ENCODE measurements at places on chromosomes 7 and 10. TPM values are rescaled to one million over a fixed set of nuclear protein-coding genes. Genes with fewer than 3 reads are reported as not detected.

CHRM2 gene
- total RNA-seq = not detected

- no peak overlapping the region for H3K4me3 ChIP-seq
- H3K36me3 ChIP-seq = no peaks in the 10 kb centered on the region
- no peak overlapping the region for H3K27ac ChIP-seq
- DNase-seq = no peak
- H3K4me1 ChIP-seq = peaks cover 6% of the 10 kb centered on the region
- no peaks in the 10 kb centered on the region for H3K27me3 ChIP-seq
These were observed 116.2 kb downstream of the CAMK1D start for GRCh38 chr10:12465385-12466136.

DNA sequence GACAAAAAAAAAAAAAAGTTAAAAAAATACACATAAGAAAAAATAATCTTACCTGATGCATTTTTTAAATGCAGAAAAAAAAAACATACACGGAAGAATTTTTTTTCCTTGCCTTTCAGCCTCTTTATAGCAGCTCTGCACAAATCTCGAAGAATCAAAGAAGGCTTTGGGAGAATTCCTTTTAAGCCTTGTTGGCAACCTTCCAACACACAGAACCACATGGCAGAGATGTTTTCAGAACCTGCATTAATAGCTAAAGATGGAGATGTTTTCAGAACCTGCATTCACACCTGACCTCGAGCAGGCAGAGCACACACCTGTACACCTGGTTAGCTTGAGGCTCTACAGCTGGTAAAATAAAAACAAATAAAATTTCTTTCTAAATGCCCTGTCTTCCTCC, 65.6 kb downstream of the DOCK4 start:
- H3K27me3 ChIP-seq = no peaks in the 10 kb centered on the region
- peaks cover 1% of the 10 kb centered on the region for H3K4me1 ChIP-seq
- H3K36me3 ChIP-seq = no peaks in the 10 kb centered on the region
- no peak overlapping the region for H3K27ac ChIP-seq

GRCh38 chr10:43906490-43906889, 257.8 kb upstream of the ZNF32 start:
- peaks cover 18% of the 10 kb centered on the region for H3K27me3 ChIP-seq
- no peak overlapping the region for H3K27ac ChIP-seq
- DNase-seq = no peak
- no peaks in the 10 kb centered on the region for H3K4me1 ChIP-seq

DNA sequence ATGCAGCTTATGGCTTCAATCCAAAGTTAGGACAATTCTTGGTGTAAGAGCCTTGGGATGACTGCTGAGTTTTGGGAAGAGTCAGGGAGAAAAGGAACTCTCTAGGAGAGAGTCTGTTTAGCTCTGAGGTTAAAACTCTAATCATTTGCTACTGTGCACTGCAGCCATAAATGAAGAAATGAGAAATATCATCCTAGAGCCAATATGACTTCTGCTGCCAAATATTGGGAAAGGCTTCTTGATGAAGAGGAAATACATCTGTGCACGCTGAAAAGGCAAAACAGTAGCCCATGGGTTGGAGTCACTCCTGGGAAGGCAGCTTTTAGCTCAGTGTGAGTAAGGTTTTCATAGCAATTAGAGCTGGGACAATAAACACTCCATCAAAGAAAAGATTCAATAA, 308.8 kb downstream of the SFMBT2 start:
- H3K36me3 ChIP-seq = no peaks in the 10 kb centered on the region
- peaks cover 2% of the 10 kb centered on the region for H3K4me1 ChIP-seq
- peaks cover 21% of the 10 kb centered on the region for H3K27me3 ChIP-seq

GRCh38 chr10:109838592-109839244, 84.6 kb downstream of the XPNPEP1 start:
- no peaks in the 10 kb centered on the region for H3K4me1 ChIP-seq
- no peaks in the 10 kb centered on the region for H3K36me3 ChIP-seq
- H3K27ac ChIP-seq = no peak overlapping the region
- DNase-seq = no peak

GRCh38 chr7:5418285-5418582, 5.4 kb downstream of the TNRC18 start:
- H3K36me3 ChIP-seq = no peaks in the 10 kb centered on the region
- H3K4me3 ChIP-seq = no peak overlapping the region
- H3K27me3 ChIP-seq = peaks cover 83% of the 10 kb centered on the region
- no peak for DNase-seq
- no peak overlapping the region for H3K27ac ChIP-seq

- no peaks in the 10 kb centered on the region for H3K4me1 ChIP-seq
- H3K36me3 ChIP-seq = no peaks in the 10 kb centered on the region
- DNase-seq = no peak
- H3K27ac ChIP-seq = no peak overlapping the region
These were observed 24.0 kb downstream of the HABP2 start for GRCh38 chr10:113576852-113577251.

DNA sequence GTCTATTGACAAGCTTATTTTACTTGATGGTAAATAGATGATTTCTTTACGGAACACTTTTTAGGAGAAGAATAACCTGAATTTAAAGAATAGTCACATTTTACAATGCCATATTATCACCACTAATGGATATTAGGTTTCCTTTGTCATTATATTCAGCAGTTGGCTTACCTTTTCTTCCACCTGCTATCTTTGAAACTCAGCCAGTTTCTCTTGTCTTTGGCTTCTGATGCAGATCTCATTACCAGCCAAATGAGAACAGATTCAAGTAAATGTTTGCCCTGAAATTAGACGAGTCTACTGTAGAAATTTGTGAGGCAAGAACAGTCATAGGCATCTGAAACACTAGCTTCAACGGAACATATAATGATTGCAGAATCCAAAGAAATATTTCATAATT, 85.5 kb upstream of the OIT3 start:
- no peak overlapping the region for H3K4me3 ChIP-seq
- peaks cover 2% of the 10 kb centered on the region for H3K36me3 ChIP-seq
- no peaks in the 10 kb centered on the region for H3K4me1 ChIP-seq
- no peak for DNase-seq
- no peak overlapping the region for H3K27ac ChIP-seq

KLF14 gene
- total RNA-seq = not detected

- no peak for DNase-seq
- H3K4me3 ChIP-seq = no peak overlapping the region
- no peaks in the 10 kb centered on the region for H3K4me1 ChIP-seq
- no peaks in the 10 kb centered on the region for H3K36me3 ChIP-seq
- peaks cover 2% of the 10 kb centered on the region for H3K27me3 ChIP-seq
These were observed 8.9 kb upstream of the KCNK18 start for GRCh38 chr10:117188371-117188770.

GIMAP5 gene
- 123 TPM for total RNA-seq

GRCh38 chr10:49154641-49155040, 20.8 kb upstream of the FAM170B start:
- DNase-seq = no peak
- no peak overlapping the region for H3K27ac ChIP-seq
- H3K27me3 ChIP-seq = peaks cover 12% of the 10 kb centered on the region
- H3K4me3 ChIP-seq = no peak overlapping the region
- H3K4me1 ChIP-seq = peaks cover 27% of the 10 kb centered on the region
- peaks cover 9% of the 10 kb centered on the region for H3K36me3 ChIP-seq

GRCh38 chr10:27680006-27680557, 65.5 kb downstream of the MKX start:
- H3K27ac ChIP-seq = no peak overlapping the region
- no peak overlapping the region for H3K4me3 ChIP-seq
- H3K4me1 ChIP-seq = no peaks in the 10 kb centered on the region

DNA sequence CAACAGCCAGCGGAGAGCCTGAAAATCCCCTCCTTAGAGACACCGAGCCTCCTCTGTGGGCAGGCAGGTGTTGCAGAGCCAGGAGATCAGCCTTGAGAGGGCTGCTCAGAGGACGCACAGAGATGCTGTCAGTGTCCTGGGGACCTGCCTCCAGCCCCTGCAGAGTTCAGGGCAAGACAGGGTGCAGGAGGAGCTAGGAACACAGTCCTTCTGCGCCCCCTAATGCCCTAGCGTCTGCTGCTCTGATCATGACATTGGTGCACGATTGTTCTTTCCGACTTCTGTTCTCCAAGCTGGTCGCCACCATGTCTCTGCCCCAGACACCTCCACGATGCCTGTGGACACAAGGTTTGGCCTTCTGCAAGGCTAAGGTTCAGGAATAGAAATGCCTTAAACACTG, 613.7 kb upstream of the MKI67 start:
- H3K4me1 ChIP-seq = no peaks in the 10 kb centered on the region
- H3K36me3 ChIP-seq = no peaks in the 10 kb centered on the region
- H3K4me3 ChIP-seq = no peak overlapping the region
- H3K27me3 ChIP-seq = peaks cover 4% of the 10 kb centered on the region
- DNase-seq = no peak
- H3K27ac ChIP-seq = no peak overlapping the region

EXOC6 gene
- 10.4 TPM for total RNA-seq

- H3K4me3 ChIP-seq = no peak overlapping the region
- no peak overlapping the region for H3K27ac ChIP-seq
- no peaks in the 10 kb centered on the region for H3K36me3 ChIP-seq
- H3K27me3 ChIP-seq = no peaks in the 10 kb centered on the region
- DNase-seq = no peak
- no peaks in the 10 kb centered on the region for H3K4me1 ChIP-seq
These were observed 648.6 kb upstream of the GRM3 start for GRCh38 chr7:85995101-85995500.

- H3K27ac ChIP-seq = no peak overlapping the region
- H3K4me1 ChIP-seq = no peaks in the 10 kb centered on the region
- DNase-seq = no peak
- no peaks in the 10 kb centered on the region for H3K36me3 ChIP-seq
These were observed 5.3 kb downstream of the PPP1R3C start for GRCh38 chr10:91627344-91628102.

GRCh38 chr7:50953820-50954219, 171.1 kb upstream of the GRB10 start:
- peaks cover 3% of the 10 kb centered on the region for H3K4me1 ChIP-seq
- no peak for DNase-seq
- no peak overlapping the region for H3K27ac ChIP-seq
- H3K36me3 ChIP-seq = no peaks in the 10 kb centered on the region
- peaks cover 8% of the 10 kb centered on the region for H3K27me3 ChIP-seq
- no peak overlapping the region for H3K4me3 ChIP-seq

DNA sequence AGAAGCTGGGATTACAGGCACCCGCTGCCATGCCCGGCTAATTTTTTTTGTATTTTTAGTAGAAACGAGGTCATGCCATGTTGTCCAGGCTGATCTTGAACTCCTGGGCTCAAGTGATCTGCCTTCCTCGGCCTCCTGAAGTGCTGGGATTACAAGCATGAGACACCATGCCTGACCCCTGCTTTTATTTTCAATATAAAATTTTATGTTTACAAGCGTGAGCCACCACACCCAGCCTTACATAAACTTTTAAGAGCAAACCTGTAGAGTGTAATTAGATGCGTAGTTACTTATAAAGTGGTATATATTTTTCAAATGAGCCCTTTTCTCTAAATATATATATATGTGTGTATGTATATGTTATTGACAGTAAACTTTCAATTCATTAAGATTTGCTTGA, 8.7 kb downstream of the CNNM2 start:
- no peaks in the 10 kb centered on the region for H3K27me3 ChIP-seq
- no peak for DNase-seq
- no peak overlapping the region for H3K27ac ChIP-seq
- H3K4me1 ChIP-seq = peaks cover 18% of the 10 kb centered on the region
- no peak overlapping the region for H3K4me3 ChIP-seq
- peaks cover 8% of the 10 kb centered on the region for H3K36me3 ChIP-seq

- no peaks in the 10 kb centered on the region for H3K36me3 ChIP-seq
- H3K27ac ChIP-seq = no peak overlapping the region
- no peaks in the 10 kb centered on the region for H3K4me1 ChIP-seq
These were observed 45.4 kb downstream of the C10orf143 start for GRCh38 chr10:130065251-130065650.

DNA sequence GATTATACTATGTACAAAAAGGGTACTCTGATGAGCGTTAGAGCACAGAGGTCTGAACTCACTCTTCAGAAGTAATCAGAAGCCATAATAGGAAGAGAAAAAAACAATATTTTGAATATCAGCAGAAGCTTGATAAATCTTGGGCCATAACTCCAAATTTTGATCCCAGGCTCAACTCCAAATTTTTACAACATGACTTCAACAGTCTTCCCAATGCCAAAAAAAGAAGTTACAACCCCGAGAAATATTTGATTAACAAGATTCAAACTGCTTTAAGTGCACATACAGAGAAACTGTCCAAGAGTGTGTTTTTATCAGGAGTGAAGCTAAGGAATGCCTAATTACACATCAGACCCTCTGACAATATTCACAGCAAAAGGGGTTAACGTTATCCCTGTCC, 7.5 kb downstream of the MPP7 start:
- H3K4me3 ChIP-seq = no peak overlapping the region
- no peaks in the 10 kb centered on the region for H3K27me3 ChIP-seq
- no peak overlapping the region for H3K27ac ChIP-seq
- peaks cover 7% of the 10 kb centered on the region for H3K36me3 ChIP-seq

GPR26 gene
- not detected for total RNA-seq

C10orf90 gene
- not detected for total RNA-seq

GRCh38 chr10:98397089-98397600, 17.8 kb downstream of the PYROXD2 start:
- H3K4me3 ChIP-seq = no peak overlapping the region
- no peak overlapping the region for H3K27ac ChIP-seq
- peaks cover 2% of the 10 kb centered on the region for H3K36me3 ChIP-seq
- no peaks in the 10 kb centered on the region for H3K27me3 ChIP-seq
- no peak for DNase-seq

DNA sequence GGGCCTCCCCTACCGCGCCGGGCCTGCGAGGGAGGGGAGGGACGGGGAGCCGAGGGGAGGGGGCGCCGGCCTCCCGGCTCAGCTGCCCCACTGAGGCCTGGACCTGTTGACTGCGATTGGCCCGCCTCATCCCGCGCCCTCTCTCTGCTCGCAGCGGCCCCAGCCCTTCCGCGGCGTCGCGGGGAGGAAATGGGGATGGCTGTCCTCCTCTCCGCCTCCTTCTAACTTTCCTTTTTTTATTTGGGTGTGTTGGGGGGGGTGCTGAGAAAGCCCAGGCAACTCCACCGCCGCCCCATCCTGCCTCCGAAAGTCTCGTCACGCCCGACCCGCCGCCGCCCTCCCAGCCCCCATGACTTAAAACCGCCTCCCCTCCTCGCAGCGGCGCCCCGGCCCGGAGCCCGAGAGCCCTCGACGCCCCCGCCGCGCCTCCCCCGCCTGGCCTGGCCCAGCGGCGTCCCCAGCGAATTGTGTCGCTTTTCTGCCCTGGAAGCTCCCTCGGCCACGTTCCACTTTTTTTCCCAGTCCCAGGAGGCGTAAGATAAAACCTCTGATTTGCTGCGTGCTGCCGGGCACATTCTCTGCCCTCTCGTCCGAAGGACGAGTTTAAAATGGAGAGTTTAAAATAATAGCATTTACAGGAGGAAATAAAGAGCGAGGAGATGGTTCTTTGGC, 842 bp upstream of the SKIDA1 start:
- peak; percentile 69 for DNase-seq
- H3K27ac ChIP-seq = peak overlapping the region; percentile 92
- H3K27me3 ChIP-seq = peaks cover 63% of the 10 kb centered on the region
- H3K4me3 ChIP-seq = peak overlapping the region; percentile 84
- H3K36me3 ChIP-seq = no peaks in the 10 kb centered on the region

DNA sequence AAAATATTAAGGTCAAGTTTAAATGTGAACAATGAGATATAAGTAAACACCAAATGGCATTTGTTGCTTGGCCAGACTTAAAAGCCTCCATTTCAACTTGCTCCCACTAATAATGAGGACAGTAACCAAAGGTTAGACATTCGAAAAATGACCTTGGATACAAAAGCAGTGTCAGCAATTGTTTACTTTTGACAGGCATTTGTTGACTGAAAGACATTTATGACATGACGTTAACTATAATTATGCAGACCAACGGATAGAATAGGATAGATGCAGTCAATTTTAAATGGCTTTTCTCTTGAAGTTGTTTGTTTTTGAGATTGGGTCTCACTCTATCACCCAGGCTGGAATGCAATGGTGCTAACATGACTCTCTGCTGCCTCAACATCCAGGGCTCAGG, 6.3 kb upstream of the WNT16 start:
- H3K36me3 ChIP-seq = no peaks in the 10 kb centered on the region
- no peak overlapping the region for H3K27ac ChIP-seq
- H3K27me3 ChIP-seq = peaks cover 23% of the 10 kb centered on the region
- DNase-seq = no peak

All from activated naive CD8-positive, alpha-beta T cell treated with anti-CD3 and anti-CD28 coated beads, Interleukin-2, amount 10 ng/mL, durations not matched to agents 7 days and 5 days (primary cell).